AG04450 (cell line): ENCODE measurements at places on chromosomes 12 and 14.

DNA sequence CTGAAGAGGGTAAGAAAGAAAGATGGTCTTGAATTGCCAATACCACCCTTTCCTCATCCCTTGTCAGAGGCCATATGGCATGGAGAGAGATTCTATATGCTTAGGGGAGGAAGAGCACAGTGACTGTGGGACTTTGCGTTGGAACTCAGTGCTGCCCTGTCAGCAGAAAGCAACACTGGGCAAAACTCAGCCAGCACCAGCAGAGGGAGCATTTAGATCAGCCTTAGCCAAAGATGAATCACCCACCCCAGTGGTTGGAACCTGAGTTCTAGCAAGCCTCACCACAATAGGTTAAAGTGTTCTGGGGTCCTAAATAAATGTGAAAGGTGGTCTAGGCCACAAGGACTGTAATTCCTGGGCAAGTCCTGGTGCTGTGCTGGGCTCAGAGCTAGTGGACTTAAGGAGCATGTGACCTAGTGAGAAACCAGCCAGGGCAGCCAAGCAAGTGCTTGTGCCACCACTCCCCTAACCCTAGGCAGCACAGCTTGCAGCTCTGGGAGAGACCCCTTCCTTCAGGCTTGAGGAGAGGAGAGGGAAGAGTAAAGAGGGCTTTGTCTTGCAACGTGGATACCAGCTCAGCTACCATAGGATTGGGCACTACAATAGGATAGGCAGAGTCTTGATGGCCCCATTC, 11.4 kb upstream of the BCAT1 start:
- DNase-seq: no peak

DNA sequence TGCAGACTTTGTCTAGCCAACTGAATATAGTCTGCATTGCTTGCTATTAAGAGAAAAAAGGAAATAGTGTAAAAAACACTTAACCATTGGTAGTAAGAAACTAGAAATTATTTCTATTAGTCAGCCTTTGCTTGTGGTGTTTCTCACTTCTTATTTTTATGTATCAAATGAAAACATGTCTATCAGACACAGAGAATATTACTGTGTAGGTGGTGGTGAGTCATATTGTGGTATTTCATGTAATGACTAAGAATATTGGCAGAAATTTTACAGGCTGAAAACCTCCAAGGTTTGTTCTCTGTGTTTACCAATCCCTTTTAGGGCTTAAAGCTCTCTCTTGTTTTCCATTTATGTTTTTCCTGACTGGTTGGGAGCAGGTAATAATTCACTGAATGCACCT, 87.2 kb downstream of the DAAM1 start:
- peak; percentile 64 for DNase-seq

- peak; percentile 23 for DNase-seq
Measured at GRCh38 chr12:95185072-95185471, 32.2 kb downstream of the FGD6 start.

DNA sequence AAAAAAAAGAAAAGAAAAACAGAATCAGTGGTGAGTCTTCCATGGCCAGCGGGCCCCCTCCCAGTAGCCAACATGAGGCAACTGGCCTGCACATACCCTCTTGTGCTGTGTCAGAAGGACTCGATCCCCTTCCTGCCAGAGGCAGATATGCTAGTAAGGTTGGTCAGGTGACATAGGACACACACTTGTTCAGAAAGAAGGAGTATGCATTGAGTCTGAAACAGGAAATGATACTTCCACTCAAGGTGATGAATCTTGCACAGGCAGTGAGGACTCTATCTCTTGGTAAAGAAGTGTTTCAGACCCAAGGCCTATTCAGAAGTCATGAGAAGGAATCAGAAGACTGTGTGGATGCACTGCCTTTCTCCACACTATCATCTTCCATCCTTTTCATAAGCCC, 269.7 kb upstream of the FAR2 start:
- DNase-seq: no peak

DNA sequence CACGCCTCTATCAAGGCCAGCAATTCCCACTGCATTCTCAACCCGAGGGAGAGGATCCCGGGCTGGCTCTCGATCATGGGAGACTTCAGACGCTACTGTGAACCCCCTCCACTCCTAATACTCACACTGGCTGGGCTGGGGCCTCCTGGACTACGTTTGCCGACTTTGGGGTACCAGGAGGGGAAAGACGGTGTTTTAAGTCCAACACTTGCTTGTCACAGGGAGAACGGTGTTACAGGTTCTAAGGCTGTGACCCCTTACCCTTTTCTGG, 463 bp downstream of the NACA start:
- DNase-seq: no peak

GRCh38 chr12:95605087-95605486, 53.8 kb upstream of the USP44 start:
- no peak for DNase-seq
